ENCODE measurements at places on chromosomes 4 and X.

GRCh38 chr4:176755613-176756012, 37.1 kb downstream of the VEGFC start:
- DNase-seq, result no peak

- no peak for DNase-seq
Measured at GRCh38 chr4:142292231-142292630, 553.9 kb downstream of the INPP4B start.

- no peak for DNase-seq
Measured at GRCh38 chr4:76276813-76277212, 25.3 kb downstream of the FAM47E start.

DNA sequence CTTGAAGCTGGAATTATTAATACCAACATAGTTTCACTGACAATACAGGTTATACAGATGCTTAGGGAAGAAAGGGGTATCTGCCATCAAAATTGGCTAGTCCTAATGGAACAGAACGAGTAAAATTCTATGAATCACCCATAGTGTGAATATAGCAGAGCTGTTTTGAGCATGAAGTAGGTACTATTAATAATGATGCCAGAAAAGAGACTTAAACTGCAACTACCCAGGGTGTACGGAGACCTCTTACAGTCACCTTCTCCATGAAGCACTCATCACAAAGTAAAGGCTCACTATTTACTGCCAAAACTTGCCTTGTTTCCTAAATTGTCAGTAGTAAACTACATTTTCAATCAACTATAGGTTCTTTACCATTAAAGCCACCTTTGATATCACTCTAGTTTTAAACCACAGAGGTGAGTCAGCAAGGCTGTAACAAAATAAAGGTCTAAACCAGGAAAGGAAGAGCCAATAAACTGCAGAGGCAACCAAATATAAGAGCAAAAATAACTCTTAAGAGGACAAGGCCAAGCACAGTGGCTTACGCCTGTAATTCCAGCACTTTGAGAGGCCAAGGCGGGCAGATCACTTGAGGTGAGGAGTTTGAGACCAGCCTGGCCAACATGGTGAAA, 114.4 kb downstream of the FRYL start:
- DNase-seq, result no peak

DNA sequence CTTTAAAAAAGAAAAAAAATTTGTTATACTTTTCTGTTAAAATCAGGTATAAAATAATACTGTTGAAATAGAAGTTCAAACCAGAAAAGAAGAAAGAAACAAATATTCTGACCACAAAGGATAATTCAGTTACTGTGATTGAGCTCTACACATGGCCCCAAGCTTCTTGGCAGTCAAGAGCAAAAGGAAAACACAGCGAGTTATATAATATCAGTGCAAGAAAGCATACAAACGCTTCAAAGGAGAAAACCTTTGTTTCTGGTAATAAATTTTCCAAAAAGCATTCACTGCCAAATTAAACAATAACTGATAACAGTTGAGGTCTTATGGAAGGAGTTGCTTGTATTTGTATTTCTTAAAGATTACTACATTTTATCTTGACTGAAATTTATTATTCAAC, 40.5 kb upstream of the EDNRA start:
- DNase-seq, result no peak

DNA sequence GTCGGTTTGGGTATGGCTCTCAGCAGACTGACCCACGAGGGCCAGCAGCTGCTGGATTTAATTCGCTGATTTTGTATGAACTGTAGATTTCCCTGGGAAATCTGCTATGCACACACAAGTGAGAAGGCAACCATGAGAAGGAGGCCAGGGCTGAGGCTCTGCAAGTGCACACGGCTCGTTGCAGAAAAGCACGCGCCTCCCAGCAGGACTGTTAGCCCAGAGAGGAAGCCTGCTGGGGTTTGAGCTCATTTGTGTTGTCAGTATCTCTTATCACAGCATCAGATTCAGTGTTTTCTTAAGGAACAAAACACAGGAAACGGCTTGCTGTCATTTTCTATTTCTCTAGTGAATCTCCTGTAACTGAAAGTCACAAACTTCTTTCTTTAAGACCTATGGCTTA, 296.2 kb upstream of the FAT1 start:
- DNase-seq, result no peak

- no peak for DNase-seq
Measured at GRCh38 chr4:110132816-110133719, 65.3 kb downstream of the ELOVL6 start.
